ENCODE measurements at places on chromosomes 7 and 10.

GRCh38 chr7:77348371-77348813, 67.8 kb downstream of the GSAP start:
- DNase-seq, result no peak

DNA sequence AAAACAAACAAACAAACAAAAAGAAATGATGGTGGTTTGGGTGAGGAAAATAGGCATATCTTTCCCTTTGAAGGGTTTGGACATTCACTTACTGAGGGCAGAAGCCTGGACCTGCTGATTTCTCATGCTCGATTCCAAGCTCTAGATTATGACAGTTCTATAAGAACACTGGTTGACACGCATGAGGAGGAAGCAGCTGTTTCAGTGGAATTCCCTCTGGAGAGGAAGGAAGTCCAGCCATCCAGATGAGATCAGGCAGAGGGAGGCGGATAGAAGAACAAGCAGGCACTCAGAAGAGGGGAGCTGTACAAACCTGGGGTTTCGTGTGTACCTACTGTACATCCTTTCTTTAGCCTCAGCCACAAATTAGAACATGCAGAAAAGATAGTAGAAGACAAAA, 691.9 kb downstream of the INHBA start:
- no peak for DNase-seq

- no peak for DNase-seq
Observed at GRCh38 chr10:12635127-12635541, 285.8 kb downstream of the CAMK1D start.

DNA sequence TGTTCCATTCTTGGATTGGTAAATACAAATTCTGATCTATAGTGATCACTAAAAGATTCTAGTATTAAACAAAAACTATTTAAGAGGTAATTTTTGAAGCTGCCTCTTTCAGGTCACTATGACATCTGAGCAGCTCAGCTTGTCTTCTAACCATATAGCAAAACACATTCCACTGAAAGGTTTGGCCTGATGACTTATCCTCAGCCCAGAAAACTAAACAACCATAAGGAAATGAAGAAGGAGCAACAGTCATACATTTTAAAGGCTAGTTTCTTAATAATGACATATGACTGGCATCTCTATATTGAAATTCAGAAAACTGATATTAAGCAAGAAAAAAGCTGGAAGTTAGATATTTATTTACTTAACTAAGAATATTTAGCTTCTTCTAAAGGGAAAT, 24.6 kb downstream of the NT5C2 start:
- DNase-seq, result no peak

- no peak for DNase-seq
Observed at GRCh38 chr10:53690524-53691240, 918.1 kb upstream of the MBL2 start.

DNA sequence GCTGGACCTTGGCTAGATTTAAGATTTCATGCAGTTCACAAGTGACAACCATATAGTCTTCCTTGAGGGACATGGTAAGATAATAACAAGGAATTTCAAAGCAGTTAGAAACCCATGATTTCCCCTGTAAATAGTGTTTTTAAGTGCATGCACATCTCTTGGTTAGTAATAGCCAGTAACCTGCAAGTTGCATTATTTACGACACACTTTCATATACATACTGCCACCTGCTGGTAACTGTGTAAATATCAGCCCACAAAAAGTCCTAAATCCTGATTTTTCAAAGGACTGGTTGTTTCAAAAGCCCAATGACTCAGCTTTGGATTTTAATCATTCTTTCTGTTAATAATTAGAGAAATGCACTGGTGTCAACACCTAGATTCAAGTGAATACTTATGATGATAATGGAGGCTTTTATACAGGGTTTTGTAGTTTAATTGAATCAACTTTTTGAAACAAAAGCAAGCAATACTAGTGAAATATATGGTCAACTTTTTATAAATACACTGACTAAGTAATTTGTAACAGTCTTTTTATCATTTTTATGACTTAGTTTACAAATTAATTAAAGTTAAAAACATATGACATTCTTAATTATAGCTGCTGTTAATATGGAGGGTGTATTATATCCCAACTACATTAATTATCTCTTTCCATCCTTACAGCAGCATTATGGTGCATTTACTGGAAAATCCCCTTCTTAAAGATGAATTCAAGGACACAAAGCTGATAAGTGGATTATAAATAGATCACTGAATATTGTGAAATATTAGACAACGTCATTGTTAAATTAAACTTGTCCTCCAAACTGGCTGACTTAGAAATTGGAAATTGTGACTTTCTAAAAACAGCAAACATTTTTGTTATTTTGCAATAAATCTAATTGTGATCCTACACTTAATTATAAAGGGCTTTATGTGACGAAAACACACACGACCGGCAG, 367.7 kb upstream of the SEMA3D start:
- no peak for DNase-seq

DNA sequence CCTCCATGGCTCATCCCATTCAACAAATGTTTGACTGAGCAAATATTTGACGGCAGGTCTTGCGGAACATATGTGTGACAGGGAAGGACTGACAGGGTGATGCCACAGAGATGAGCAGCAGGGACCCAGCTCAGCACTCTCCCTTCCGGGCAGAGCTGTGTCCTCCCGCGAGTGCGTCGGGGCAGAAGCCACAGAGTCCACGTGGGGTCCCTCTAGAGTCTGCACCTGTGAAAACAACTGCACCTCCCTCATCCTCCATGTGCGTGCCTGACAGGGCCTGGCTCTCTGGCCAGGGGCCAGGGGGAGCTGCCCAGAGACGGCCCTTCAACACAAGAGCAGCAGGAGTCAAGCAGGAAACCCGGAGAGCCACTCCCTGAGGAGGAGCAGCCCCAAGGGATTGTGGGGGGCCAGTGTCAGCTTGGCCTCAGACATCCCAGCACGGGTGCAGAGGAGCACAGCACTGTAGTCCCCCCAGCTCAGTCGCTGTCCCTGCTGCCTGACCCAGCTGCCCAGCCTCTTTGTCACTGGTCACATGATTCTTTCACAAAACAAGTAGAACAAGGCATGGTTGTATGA, 83.6 kb upstream of the TMEM72 start:
- DNase-seq, result no peak

DNA sequence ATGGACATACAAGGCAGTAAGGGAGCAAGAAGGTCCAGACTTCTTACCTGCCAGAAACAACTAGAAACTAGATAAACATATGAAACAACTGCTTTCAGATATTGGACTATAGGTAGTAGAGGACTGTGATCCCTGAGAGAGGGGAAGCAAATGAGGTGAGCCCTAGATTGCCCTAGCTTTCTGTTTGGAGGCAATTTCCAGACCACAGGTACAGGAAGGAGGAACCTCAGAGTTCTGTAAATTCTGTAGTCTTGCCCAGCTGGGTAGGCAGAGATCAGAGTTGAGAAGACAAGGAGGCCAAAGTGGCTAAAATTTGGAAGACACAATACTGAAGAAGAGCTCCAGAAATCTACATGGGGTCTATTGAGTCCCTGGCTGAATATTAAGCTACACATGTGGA, 21.0 kb downstream of the CDK6 start:
- no peak for DNase-seq

GRCh38 chr7:44306606-44307005, 18.8 kb downstream of the CAMK2B start:
- DNase-seq, result no peak

GRCh38 chr10:51007781-51008180, 66.5 kb upstream of the PRKG1 start:
- DNase-seq, result no peak

- no peak for DNase-seq
Observed at GRCh38 chr7:85065888-85066485, 120.9 kb downstream of the SEMA3D start.

- DNase-seq, result no peak
Observed at GRCh38 chr7:418636-419280, 100.9 kb downstream of the PDGFA start.

DNA sequence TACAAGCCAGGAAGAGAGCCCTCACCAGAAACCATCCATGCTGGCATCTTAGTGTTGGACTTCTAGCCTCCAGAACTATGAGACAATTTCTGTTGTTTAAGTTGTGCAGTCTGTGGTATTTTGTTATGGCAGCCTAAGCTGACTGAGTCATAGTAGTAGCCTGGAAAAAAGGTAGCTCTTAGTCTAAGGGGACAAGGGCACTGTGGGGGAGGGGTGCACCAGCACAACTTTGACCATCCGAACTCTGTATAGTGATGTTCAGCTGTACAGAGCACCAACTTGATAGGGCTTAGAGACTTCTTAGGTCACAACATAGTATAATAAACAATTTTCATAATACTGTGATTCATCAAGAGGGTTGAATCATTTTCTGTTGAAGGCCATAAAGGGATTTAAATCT, 14.3 kb downstream of the EIF4EBP2 start:
- no peak for DNase-seq

DNA sequence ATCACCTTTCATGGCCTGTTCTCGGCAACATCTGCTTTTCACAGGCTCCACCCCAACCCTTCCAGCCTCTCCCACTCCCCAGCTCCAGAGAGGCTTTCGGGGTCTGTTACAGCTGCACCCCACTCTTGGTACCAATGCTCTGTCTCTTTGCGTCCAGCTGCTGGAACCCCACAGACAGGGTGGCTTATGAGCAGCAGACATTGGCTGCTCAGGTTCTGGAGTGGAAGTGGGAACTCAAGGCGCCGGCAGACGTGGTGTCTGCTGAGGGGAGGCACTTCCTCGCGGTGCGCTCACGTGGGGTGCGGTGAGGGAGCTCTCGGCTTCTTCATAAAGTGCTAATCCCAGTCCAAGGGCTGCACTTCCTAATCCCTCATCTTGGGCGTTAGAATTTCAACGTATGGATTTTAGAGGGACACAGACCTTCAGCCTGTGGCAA, 185.7 kb downstream of the ELFN1 start:
- DNase-seq, result no peak

GRCh38 chr10:101566333-101567164, 21.5 kb downstream of the POLL start:
- DNase-seq, result no peak

GRCh38 chr10:79234391-79235315, 112.6 kb upstream of the PPIF start:
- DNase-seq, result no peak

DNA sequence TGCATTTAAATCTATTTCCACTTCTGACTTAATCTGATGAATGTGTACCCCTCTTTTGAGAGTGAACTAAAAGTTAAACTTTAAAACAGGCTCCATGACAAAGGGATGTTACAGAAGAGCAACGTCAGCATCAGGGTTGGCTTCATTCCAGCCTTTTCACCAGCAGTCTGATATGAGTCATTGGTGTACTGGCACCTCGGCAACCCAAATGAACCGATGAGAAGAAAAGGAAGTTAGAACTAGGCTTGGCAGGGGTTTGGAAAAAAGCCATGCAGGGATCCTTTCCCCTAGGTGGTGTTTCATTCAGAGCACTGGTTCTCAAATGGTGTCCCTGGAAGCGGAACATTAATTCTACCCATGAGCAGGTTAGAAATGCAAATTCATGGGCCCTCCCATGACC, 53.6 kb downstream of the SEC61G start:
- no peak for DNase-seq

DNA sequence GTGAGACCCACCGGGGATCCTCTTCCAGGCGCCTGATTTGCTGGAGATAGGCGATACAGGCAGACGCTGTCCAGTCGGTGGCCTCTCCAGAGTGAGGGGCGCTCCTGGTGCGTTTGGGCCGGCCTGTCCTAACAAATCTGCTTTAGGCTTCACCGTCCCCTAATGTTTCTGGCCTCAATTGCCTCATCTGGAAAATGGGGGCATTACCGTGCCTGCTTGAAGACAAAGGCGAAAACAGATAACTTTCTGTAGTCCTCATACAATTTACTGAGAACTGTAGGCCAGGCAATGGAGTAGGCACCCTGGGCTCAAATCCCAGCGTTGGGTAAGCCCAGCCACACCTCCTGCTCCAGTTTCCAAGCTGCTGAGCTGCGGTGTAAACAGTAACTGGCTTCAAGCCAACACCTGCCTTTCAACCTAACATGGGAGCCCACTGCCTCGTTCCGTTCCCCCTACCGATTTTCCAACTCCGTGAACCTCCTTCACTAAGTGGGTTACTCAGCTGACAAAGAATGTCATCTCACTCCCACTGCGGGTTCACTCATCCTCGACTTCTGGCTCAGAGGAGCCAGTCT, 589 bp upstream of the ZFAND4 start:
- DNase-seq, result no peak

DNA sequence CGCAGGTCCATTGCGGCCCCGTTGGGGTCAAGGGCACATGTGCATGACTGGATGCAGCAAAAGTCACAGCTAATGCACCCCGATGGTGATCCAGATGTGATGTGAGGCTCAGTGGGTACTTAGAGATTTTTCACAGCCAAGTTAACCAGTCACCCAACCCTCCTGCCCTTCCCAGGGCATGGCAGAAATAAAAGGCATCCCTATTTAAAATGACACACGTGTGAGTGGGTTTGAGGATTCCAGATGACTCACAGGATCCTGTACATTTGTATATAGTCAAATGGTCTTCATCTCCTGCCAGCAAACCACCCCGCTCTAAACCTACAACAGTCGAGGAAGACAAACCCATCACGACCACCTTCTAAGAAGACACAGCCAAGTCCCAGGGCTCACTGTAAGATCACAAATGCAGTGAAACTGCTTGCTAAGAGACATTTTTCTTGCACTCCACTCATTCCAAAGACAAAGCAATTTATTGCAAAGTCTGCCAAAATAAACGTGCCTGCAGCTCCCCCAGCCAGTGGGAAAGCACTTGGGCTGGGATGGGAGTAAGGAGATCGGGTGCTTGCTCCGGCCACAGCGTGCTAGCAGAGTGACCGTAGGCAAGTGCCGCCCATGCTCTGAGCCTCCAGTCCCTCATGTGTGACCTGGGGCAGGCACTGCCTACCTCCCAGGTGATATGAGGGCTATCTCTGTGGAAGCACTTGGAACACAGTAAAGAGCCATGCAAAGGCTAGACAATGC, 86.6 kb upstream of the MACROH2A2 start:
- DNase-seq, result no peak

DNA sequence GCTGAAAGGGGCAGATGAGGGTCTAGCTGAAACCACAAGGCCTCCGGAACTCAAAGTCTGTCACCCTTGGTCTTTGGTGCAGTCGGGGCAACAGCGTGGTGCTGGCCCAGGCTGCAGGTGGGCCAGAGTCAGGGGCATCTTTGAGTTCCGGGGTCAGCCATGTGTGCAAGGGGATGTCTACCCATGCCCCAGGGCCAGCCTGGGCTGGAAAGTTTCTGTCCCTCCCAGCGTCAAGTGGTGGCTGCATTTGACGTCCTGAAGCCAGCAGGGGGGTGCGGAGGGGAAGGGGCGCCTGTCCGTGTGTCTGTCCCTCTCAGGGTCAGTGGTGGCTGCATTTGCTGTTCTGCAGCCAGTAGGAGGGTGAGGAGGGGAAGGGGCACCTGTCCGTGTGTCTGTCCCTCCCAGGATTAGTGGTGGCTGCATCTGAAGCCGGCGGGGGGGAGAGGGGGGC, 638 bp downstream of the BRAT1 start:
- DNase-seq, result no peak

- DNase-seq, result no peak
Observed at GRCh38 chr7:49852619-49853462, 79.4 kb downstream of the VWC2 start.

All from esophagus squamous epithelium (tissue), 5 donors.